ENCODE measurements at places on chromosomes 1 and 21.

- DNase-seq, result no peak
These were observed 6.2 kb upstream of the MMP23B start for GRCh38 chr1:1625824-1626206.

GRCh38 chr1:205528446-205528886, 24.0 kb downstream of the CDK18 start:
- no peak for DNase-seq

- no peak for DNase-seq
These were observed 11.0 kb downstream of the TMEM201 start for GRCh38 chr1:9599741-9600140.

DNA sequence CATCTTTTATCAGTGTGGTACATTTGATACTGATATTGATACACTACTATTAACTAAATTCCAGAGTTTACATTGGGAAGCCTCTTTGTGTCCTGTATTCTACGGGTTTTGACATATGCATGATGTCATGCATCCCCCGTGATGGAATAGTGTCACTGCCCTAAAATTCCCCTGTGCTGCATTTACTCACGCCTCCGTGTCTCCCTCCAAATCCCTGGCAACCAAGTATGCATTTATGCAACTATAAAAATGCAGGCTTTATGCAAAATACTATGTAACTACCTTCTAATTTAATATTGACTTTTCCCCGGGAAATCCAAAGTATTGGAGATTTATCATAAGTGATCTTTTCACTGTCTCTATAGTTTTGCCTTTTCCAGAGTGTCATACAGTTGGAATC, 453.7 kb upstream of the RUNX1 start:
- DNase-seq, result no peak

Data from CD4-positive, alpha-beta T cell treated with Interferon gamma for 1 hour (primary cell).